GM12892 (cell line): ENCODE measurements at places on chromosomes 16 and 17.

DNA sequence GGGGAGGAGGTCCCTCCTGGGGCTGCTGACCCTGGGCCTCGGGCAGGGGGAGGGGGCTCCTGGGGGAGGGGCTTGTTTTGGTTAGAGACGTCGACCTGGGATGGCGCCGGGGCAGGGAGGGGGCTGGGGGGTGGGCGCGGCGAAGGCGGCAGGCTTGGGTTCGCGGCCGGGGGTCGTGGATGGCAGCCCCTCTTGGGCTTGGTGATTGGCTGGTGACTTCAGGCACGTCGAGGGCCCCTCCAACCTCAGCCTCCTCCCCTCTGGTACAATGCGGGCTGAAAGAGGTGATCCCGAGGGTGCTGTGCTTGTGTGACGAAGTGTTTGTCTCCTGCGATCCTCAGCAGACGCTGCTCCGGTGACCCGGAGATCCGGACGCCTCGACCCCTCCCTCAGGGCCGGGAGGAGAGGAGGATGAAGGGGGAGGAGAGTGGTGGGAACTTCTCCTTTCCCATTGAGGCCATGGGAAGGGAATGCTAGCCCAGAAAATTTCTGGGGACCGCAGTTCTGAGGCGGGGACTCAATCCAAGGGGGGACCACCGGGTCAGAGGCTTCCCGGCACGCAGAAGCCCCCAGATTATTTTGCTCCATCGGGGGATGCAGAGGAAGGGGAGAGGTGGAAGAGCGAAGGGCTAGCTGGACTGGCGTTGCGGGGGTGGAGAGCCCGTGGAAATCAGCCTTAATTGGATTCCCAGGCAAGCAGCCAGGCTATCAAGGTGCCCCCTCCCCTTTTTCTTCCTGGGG, 43.9 kb downstream of the RAI1 start:
- no peak for DNase-seq

GRCh38 chr16:649631-650030, 466 bp downstream of the WDR90 start:
- DNase-seq, result peak; percentile 70

DNA sequence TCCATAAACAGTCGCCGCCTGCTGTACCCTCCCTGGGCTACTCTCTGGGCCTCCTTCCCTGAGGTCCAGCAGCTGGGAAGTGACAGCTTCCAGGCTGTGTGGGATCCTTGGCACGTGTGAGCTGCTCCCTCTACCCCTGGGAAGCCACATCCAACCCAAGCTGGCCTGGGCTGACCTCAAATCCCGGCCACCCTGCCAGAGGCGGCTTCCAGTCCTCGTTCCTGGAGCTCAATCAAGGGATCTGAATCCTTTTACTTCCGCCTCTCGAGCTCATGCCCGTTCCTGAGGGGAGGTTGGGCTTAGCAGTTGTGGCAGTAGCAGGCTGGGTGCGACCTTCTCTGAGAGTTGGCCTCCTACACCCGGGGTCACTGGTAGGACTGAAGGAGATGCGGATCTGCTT, 82.5 kb downstream of the NETO2 start:
- DNase-seq, result no peak

- DNase-seq, result no peak
Measured at GRCh38 chr16:89308391-89309333, 91.2 kb downstream of the ZNF778 start.

GRCh38 chr16:14576532-14576931, 53.5 kb downstream of the PARN start:
- DNase-seq, result no peak

- DNase-seq, result no peak
Measured at GRCh38 chr17:77124192-77124889, 16.4 kb upstream of the SEC14L1 start.

- no peak for DNase-seq
Measured at GRCh38 chr17:81741049-81741593, 29.0 kb downstream of the SLC25A10 start.

DNA sequence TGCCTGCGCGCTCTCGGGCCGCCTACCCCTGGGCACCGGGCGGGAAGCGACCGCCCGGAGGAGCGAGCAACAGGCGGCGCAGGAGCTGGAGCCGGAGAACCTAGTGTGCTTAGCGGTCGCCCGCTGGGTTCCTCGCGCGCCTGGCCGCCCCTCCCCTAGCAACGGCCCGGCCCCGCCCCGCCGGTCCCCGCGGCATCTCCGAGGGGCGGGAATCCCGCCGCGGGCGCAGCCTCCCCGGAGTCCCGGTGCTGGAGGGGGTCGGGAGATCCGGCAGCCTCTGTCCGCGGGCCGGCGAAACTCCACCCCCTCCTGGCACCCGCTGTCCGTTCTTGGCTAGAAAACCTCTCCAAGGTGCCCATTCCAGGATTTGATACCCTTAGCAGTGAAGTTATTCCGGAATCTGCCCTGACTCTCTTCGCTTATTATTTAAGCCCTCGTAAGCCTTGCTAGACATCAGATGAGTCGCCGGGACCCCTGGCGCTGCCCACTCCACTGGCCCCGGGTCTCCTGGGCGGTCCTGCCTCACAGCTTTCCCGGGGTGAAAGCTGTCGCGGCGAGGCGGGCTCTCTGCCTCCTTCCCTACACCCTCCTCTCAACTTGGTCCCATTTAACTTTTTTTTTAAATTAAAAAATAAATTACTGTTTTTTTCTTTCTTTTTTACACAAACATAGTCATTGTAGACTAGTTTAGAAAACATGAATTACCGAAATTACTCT, at the start of gene RPRML:
RPRML (minus strand) TSS at position 107 of the 717 bp plus-strand sequence. CDS start 246 bp downstream, outside the sequence.
- DNase-seq, result no peak

GRCh38 chr17:36088670-36089338, 1.1 kb downstream of the CCL3 start:
- no peak for DNase-seq

GRCh38 chr16:46801428-46802049, 29.4 kb downstream of the C16orf87 start:
- DNase-seq, result no peak

DNA sequence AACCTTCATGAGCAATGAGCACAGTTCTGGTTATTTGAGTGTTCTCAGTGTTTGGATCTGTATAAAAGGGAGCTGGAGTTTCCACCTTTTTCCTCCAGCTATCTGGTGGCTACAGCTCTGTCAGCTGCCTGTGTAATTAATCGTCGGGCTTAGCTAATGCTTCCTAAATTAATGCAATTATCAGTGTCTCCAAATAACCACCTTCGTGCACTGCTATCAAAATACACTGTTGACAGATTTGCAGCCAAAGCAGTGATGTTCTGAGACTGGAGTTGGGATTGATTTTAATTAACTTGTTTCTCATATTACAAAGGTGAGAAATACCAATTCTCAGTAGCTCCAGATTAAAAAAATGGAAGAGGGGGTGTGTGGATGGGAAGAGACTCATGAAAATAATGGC, 325.8 kb downstream of the CBLN1 start:
- DNase-seq, result no peak

GRCh38 chr16:48393485-48394354, 8.5 kb upstream of the SIAH1 start:
- no peak for DNase-seq

- DNase-seq, result no peak
Measured at GRCh38 chr16:84509032-84509950, 4.8 kb upstream of the MEAK7 start.

DNA sequence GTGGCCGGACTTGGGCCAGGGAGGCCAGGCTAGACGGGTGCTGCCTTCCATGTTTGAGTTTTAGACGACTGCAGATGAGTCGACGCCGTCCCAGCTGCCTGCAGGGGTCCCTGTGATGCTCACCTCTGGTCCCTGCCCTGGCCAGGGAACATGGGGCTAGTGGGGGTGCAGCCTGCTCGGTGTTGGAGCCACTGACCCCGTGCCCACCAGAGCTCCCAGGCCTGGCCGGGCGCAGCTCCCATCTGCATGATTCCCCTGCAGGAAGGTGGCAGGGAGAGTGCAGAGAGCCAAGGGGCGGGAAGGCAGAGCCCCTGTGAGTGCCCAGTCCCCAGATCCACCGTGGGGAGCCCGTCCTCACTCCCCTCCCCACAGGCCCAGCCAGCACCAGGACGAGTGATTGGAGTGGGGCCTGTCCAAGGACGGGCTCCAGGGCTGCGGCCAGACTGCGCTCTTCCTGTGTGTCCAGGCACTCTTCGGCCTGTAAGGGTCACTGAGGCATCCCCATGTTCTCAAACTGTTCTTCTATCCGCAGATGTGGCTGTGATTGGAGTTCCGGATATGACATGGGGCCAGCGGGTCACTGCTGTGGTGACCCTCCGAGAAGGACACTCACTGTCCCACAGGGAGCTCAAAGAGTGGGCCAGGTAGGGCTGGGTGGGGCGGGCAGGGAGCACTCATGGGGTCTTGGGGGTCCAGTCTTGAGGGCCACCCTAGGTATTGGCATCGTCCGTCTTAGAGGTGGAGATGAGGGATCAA, 26.0 kb upstream of the CDH15 start:
- DNase-seq, result no peak

DNA sequence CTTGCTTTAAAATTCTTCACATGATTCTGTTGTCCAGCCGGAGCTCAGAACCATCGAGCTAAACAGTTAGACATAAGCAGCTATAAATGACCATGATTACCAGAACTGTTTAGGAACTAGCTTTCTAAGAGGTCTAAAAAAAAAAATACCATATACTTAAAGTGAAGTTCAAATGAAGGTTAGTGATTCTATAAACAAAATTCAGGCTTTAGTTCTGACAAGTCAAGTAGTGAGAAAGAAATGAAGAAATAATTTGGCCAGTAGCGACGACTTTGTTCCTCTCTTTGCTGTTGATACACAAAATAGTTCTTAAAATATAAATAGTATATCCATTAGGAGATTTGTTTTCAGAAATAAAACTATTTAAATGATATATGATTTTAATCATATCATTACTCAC, 27.7 kb downstream of the ABCA8 start:
- no peak for DNase-seq

- DNase-seq, result no peak
Measured at GRCh38 chr16:62638324-62638911, 602.2 kb upstream of the CDH8 start.

- peak; percentile 58 for DNase-seq
Measured at GRCh38 chr16:397135-397661, at the start of gene NME4. Gene NME4, plus strand, starts transcription at chr16:397199. Its CDS starts 24 bp downstream, at chr16:397223.

GRCh38 chr17:43831633-43832032, 1.3 kb downstream of the MPP3 start:
- DNase-seq, result no peak

DNA sequence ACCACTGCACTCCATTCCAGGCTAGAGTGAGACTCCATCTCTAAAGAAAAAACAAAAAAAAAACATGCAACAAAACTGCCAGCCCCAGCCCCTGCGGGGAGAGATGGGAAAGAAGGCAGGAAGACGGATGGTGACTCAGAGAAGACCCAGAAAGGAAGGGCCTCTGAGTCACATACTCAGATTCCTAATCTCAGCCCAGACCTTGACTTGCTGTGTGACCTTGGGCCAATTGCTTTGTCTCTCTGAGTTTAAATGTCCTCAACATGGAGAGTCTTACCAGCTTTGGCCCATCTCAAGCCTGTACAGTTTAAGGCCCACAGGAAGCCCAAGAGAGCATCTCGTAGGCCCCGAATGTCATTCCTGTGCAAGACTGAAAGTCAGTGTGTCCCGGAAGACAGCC, 86.5 kb upstream of the LHX1 start:
- DNase-seq, result no peak

DNA sequence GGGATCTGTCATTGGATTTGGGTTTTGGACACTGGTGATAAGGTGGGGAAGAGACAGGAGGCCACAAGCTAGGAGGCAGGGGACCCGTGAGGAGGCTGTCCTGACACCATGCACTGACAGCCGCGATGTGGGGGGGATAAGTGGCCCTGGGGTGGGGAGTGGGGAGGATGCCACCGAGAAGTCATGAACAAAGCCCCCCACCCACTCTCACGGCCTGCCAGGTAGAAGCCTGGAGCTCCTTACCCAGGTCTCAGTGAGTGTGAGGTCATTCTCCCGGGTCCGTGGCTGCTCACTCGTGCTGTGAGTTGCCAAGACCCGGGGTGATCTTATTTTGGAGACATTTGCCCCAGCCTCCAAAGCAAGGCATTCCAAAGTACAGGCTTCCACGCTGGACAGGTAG, 165.9 kb upstream of the TNRC6C start:
- DNase-seq, result no peak

DNA sequence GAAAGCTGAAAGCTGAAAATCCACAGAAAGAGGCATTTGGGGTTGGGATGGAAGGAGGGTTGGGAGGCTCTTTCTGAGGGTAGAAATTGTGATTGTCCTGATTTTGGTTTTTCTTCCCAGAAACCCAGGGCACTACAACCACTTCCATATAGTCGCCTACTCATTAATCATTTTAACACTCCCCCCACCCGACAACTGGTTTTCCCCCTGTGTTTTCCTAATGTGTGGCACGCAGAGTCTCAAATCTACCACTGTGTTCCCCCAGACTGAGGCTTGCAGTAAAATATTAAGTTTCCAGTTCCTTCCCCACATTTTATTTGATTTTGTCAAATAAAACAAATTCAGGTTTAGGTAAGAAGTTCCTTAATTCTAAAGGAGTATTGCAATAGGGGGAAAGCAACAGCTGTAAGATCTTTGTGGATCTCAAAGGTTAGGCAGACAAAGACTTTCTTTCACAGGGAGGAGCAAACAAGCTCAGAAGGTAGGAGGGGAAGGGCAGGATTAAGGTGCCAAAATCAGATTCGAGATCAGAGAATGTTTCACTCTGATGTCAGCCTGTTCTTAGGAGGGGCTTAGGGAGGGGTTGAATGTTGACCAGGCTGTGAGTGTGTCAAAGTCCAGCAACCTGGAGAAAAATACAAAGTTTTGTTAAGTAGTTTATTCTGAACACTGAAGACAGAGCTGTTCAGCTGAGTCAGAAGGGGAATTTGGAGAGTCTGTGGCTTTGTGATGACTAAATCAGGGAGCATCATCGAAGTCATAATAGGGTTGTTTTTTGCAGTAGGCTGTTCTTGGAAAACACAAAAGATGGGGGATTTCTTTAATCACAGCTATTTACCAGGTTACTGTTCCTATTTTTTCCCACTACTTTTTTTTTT, 3.6 kb downstream of the ZNF267 start:
- DNase-seq, result no peak

DNA sequence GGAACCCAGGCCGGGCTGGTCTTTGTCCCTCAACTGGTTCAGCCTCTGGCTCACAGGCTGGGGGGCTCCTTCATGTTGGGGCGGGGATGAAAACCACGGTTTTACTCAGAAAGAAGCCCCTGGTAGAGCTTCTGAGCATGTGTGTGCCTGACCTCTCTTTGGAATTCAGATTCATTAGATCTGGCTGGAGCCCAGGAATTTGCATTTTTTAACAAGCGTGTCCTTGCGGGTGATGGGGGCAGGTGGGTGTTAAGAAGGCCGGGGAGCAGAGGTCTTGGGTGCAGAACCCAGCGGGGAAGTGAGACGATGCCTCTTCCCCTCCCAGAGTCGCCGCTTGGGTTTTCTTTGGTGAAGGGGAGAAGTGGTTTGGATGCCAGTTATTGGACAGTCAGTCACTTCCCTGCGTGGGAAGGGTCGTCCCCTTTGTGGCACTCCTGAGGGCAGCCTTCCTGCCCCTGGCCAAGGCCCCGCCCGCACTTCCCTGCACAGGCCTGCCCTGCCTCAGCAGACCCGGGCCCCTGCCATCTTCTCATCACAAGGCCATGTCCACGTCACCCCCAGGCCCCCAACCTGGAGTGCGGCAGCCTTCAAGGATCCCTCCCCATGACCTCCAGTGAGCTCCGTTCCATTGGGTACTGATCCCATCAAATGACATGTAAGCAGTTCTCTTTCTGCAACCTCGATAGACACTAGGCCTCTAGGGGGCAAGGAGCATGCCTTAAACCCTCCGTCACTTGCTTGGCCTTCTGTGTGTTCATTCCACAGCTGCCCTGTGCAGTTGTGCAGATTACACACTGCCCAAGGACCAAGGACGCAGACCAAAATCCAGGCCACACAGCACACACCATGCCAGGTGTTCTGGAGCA, 177.7 kb upstream of the CIBAR2 start:
- no peak for DNase-seq
